Motor neuron (in vitro differentiated cells): ENCODE measurements at places on chromosomes 3 and 15.

GRCh38 chr3:89165636-89166263 lies 58.3 kb downstream of the EPHA3 start:
- ATAC-seq = peak; percentile 52

GRCh38 chr3:118529554-118529953 lies 505.1 kb downstream of the IGSF11 start:
- no peak for ATAC-seq

DNA sequence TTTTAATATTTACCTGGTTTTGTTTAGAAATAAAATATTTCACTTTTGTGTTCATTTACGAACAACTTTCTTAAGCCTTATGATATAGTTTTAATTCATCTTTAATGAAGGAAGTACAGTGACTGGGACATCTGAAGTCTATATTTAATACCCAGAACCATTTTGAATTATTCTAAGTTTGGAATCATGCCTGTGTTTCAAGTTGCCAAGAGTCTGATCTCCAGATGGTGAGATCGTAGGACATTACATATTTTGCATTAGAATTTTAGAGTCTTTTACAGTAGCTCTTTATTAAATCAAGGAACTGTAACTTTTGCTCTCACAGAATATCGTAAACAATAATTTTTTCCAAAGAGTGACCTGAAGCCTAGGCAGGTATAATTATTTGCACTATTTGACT lies 420.7 kb downstream of the SI start:
- no peak for ATAC-seq

DNA sequence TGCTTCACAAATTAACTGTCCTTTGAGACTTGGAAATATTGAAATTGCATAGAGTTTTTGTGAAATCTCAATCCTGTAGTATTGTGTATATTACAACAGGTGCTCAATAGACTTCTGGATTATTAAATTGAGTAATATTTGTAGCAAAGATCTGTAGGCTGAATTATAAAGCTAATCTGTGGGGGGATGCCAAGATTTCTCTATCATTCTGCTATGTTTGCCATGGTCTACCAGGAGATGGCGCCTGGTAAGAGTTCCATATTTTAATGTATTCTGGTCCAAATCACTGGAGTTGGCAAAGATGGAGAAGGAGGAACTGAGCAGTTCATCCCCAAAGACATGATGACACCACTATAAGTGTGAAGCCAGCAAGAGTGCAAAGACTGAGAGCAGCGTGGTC lies 340.9 kb upstream of the TPRG1 start:
- no peak for ATAC-seq

- ATAC-seq = no peak
These were observed 199.9 kb upstream of the CTDSPL start for GRCh38 chr3:37661615-37662306.

DNA sequence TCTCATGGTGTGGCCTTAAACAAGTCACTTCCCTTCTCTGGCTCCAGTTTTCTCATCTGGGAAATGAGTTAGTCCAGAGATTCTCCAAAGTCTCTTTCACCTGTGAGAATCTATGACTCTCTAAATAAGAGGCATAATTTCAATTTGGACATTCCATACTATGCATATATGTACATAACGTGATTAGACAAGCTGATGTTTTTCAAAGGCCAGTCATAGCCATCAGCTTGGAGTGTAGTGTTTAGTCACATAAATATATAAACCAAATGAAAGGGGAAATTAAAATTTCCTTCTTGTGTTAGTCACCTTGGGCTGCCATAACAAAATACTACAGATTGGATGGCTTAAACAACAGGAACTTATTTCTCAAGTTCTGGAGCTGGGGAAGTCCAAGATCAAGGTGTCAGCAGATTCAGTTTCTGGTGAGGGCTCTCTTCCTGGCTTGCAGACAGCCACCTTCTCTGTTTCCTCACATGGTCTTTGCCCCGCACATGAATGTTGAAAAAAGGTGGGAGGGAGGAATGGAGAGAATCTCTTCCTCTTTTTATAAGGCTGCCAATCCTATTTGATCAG lies 19.4 kb downstream of the TMEM41A start:
- ATAC-seq = no peak

- ATAC-seq = no peak
These were observed 51.2 kb upstream of the MLF1 start for GRCh38 chr3:158519776-158520175.

- no peak for ATAC-seq
These were observed 61.8 kb upstream of the RBP1 start for GRCh38 chr3:139601191-139601961.

GRCh38 chr3:58899159-58899952 lies 150.5 kb downstream of the CFAP20DC start:
- ATAC-seq = peak; percentile 88

DNA sequence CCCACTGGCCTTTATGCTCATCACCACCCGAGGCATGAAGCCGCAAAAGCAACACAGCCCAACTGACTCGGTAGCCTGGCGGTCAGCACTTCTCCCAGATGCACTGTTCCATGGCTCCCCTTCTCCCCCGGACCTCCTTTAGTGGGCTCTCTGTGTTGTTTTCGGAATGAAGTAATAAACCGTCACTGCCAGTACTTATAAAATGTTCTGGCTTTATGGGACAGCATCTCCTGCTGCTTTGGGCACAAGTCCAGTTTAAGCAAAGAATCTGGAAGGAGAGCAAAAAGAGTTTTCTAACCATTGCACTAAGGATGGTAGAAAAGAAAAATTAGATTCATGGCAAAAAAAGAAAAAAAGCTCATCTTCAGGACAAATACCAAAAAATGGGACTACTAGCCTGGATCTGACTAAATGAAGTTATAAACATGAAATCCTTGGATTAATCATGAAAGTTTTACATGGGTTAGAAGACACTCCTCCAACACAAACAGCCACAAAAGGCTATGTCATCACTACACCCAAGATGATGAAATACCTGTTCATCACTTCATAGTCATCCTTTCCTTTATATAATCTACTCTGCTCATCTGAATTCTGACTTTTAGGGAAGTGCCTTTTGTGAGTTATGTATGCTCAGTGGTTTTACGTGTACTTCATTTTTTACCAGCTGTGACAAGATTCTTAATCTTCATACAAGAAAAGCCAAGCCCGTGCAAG lies 89.5 kb upstream of the UBE2E2 start:
- ATAC-seq = no peak

DNA sequence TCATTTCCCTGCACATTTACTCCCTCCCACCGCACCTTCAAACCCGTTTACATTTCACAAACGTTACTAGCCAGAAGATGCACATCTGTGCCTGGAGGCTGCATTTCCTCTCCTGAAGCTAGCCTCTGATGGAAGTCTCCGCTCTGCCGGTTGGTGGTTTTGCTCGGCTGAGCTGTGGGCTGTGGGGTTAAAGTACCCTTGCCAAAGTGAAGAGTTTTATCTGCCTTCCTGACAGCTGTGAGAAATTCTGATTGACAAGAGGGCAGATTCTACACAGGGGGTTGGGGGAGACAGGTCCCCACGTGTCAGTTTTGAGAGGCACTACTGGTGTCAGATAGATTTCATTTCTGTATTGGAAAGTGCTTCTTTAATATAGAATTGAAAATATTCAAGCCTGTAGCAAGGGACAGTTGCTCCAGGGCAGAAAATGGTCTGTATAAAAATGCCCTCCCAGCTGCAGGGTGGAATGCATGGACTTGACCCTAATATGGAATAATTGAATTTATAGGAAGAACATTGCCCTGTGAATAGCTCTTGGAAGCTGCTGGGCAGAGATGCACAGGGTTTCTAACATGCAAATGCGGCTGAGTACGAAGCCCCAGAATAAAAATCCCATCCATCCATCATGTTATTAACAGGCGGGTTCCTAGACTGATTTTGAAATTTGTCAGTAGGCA lies 201.1 kb upstream of the RGMA start:
- no peak for ATAC-seq

DNA sequence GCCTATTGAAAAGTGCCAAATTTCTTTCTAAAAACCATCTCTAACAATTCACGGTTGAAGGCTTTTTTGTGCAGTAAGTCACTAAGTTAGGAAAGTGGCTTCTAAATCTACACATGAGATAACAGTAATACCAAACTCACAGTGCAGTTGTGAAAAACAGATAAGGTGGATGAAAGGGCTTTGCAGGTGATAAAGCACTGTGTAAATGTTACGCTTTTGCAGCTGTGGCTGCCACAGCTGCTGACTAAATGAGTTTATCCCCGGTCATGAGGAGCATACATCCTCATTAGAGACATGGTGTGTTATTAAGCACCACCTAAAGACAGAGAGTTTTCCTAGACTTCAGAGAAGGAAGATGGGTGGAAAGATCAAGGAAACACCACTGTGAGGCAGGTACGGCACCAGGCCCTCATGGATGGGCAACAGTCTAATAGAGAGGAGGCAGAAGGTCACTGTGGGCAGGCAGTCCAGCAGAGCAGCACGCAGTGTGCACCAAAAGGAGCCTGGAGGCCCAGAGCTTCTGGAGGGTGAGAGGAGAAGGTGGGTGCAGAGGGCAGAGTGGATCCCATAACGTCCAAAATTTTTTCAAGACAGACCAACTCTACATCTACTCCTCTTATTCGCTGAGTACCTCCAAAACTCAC lies 68.5 kb downstream of the FMN1 start:
- no peak for ATAC-seq

DNA sequence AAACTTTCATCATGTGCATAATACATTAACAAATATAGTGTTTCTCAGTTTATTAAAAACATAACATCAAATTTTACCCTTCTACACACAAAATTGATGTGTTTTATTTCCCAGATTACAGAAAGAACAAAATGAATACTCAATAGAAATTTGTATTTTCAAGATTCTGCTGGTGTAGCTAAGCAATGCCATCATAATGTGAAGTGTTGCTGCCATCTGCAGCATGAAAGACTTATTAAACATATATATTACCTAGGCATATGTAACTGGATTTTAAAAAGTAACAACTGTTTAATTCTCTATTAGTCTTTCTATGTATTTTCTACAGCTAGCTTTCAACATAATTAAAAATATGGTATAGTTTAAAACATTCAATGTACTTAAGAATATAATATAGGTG lies 27.5 kb downstream of the PLSCR5 start:
- peak; percentile 74 for ATAC-seq

- peak; percentile 55 for ATAC-seq
These were observed 141.7 kb downstream of the RPLP1 start for GRCh38 chr15:69593981-69594966.

DNA sequence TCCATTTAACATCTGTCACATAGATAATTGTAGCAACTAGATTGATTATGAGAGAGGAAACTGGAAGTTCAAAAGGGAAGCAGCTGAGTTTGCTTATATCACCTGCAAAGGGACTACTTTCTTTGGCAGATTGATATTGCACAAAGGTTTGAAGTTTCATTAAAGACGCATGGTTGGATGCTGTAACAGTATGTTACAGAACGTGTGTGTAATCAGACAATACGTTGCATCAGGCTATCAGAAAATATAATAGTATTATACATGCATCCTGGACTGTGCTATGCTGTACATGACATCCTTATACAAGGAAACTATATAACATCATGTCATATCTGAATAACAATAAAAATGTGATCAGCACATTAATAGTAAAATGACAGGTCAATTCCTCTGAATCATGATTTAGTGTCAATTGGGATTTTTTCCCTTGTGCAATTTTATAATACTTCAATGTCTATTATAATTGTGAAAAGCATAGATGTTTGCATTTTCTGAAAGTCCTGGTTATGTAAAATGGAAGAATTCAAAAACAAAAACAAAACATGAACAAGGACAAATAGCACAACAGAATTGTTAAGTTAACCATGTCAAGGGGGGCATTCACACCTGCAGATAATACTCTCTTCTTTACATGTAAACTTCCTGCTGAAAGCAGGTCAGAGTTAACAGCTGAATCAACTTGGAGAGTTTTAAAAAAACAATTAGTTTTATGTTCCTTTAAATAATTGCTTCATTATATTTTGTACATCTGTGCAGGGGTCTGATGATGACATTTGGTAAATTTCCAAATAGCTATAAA lies 283.2 kb upstream of the KCNH8 start:
- no peak for ATAC-seq

DNA sequence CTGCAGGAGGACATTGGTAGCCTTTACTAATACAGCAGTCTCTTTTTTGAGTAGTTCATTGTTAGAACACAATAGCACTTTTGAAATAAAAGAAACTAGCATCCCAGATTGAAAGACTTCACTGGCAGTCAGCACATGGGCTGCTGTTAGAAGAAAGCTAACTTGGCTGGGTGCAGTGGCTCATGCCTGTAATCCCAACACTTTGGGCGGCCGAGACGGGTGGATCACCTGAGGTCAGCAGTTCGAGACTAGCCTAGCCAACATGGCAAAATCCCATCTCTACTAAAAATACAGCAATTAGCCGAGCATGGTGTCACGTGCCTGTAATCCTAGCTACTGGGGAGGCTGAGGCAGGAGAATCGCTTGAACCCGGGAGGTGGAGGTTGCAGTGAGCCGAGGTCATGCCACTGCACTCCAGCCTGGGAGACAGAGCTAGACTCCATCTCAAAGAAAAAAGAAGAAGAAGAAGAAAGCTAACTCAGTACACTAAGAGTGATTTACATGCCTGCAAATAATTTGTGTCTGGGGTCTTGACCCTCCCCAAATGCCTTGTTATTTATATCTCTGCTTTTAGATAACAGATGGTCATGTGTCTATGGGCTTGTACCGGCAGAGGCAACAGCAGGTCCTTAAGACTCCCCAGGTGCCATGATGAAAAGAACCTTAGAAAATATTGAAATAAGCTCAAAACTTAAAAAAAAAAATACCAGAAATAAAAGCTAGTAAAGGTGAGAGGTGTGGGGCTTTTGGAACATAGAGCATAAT lies 9.7 kb downstream of the TPM1 start:
- no peak for ATAC-seq

DNA sequence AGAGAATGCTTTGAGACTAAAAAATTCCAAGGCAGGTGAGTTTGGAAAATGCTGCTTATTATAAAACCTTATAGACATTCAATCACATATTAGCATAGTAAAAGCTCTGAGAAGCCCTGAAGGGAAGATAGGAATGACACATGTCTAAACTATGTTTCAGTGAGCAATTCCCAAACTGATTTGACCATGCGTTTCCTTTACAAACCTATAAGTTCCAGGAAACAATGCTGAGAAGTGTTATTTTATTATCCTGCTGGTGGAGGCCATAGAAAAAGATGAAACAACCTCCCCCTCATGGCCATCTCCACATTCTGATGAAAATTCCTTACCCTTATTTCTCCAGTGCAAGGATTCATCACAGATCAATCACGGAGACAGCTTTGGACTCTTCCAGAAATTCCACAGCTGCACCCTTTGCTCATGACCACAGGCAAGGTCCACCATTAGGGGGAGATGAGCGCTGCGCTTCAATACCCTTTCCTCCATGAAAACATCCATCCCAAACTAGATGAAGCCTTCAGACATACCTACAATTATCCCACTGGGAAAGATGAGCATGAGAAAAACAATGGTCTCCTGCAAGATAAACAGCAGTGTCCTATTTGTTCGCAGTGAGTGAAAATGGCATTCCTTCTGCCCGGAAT lies 372.1 kb downstream of the MAGI1 start:
- ATAC-seq = no peak

- peak; percentile 57 for ATAC-seq
These were observed 120.7 kb upstream of the LINGO1 start for GRCh38 chr15:77753281-77753873.
